Activated CD4-positive, alpha-beta memory T cell treated with anti-CD3 and anti-CD28 coated beads, Interleukin-2, amount 10 ng/mL, durations not matched to agents 7 days and 5 days (primary cell): ENCODE measurements at places on chromosomes 4 and X. TPM values are rescaled to one million over a fixed set of nuclear protein-coding genes. Genes with fewer than 3 reads are reported as not detected.

GRCh38 chr4:76279462-76279861 lies 27.1 kb upstream of the STBD1 start:
- peak; percentile 36 for DNase-seq

GRCh38 chrX:20067709-20068561 lies 48.8 kb downstream of the MAP7D2 start:
- no peak for DNase-seq

- DNase-seq, result no peak
Measured at GRCh38 chr4:105236916-105237311, 90.2 kb downstream of the TET2 start.

DNA sequence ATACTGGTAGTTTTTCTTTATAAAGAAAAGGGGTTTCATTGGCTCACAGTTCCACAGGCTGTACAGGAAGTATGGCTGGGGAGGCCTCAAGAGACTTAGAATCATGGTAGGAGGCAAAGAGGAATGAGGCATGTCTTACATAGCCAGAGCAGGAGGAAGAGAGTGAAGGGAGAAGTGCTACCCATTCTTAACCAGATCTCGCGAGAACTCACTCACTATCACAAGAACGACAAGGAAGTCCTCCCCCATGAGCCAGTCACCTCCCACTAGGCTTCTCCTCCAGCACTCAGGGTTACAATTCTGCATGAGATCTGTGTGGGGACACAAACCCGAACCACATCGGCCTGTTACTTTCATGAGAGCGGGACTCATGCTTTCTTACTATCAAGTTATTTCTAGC lies 240.5 kb downstream of the TENM3 start:
- DNase-seq, result no peak

DNA sequence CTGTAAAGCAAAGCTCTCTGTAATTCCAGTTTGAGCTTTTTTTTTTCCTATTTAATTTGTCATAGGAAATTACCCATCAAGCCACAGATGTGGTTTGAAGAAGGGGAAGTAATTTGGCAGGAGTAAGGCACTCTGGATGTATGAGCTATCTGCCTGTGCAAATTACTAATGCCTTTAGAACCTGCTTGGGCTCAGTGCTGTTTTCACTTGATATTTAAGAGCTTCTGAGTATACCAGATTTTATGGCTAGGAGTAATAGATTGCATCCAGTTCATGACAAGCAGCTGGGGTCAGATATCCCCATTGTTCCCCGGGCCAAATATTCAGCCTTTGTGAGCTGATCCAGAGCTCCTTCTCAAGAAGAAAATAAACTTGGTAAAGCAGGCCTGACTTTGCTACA lies 89.1 kb downstream of the DCAF8L2 start:
- DNase-seq, result no peak

GRCh38 chr4:123649250-123649644 lies 252.7 kb downstream of the SPRY1 start:
- no peak for DNase-seq

DNA sequence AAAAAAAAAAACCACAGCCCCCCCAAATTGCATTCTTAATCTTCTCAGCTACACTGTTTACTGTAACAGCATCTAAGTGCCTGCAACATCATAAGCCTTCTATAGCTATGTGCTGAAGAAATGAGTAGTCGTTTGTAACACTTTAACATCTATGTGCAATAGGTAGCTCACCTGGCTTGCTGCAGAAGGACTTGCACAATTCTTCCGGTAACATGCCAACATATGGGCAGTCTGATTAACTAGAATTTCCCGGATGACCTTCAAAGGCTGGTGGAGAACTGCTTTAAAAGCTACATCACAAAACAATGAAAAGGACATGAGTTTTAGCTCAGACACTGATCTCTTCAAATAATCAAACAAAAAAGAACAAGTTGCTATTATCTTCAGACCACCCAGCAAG lies 52.9 kb downstream of the METTL14 start:
- no peak for DNase-seq

DNA sequence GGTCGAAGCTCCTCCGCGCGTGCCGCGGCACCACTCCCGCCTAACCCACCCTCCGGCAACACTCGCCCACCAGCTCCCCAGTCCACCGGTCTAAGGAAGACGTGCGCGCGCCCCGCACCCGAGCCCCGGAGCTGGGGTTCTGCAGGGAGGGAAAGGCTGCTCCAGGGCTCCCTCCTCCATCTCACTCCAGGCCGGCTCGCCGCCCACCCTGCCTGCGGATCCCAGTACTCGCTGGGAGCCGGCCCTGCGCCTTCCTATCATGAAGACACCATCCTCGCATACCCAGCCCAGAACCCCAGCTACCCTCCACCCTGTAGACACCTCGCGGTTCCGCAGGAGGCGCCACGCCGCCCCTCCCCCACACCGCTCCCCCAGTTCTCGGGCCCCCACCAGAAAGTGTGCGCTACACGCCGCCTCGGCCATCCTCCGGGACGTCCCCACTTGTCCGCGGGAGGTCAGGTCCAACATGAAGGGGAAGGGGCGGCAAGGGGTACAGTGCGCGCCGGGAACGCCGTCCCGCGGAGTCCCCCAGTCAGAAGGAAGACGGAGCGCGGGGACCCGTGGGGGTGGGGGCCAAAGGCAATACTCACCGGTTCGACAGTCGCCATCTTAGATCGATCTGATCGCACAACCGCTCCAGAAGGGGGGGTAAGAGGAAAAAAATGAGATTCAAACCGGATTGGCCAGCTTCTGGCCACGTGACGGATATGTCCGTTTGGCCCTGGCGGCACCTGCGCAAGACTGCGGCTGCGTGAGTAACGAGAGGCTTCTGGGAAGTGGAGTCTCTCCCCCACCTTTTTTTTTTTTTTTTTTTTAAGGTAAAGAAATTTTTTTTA lies at the start of gene EIF4E:
Gene EIF4E (minus strand): TSS at position 629 of the 836 bp plus-strand sequence. CDS start 21 bp downstream, at position 608.
- DNase-seq, result peak; percentile 98

- no peak for DNase-seq
Measured at GRCh38 chrX:50871922-50872453, 38.5 kb upstream of the BMP15 start.

Gene PAK3
- 2.0 TPM for total RNA-seq

Gene PAGE1
- total RNA-seq, result not detected

Gene ANK2
- total RNA-seq, result 1.5 TPM

Gene MAGEB1
- total RNA-seq, result not detected
